ENCODE measurements at places on chromosomes 6 and 20. TPM values are rescaled to one million over a fixed set of nuclear protein-coding genes. Genes with fewer than 3 reads are reported as not detected.

DNA sequence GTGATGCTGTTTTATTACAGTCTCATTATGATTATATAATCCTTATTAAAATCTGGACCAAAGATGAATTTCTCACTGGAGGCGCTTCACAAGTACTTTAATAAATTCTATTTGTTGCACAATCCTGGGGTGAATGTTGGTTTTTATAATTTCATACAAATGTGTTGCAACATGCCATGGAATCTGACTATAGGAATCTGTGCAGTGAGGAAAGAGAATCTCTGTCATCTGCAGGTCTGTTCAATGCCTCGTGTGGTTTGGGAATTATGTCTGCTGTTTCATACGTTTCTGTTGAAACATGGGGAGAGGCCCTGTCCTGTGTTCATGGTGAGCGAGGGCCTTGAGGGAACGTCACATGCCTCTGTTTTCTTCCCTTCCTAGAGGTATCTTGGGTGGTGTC, 277.3 kb downstream of the CDH4 start:
- no peak for DNase-seq

DNA sequence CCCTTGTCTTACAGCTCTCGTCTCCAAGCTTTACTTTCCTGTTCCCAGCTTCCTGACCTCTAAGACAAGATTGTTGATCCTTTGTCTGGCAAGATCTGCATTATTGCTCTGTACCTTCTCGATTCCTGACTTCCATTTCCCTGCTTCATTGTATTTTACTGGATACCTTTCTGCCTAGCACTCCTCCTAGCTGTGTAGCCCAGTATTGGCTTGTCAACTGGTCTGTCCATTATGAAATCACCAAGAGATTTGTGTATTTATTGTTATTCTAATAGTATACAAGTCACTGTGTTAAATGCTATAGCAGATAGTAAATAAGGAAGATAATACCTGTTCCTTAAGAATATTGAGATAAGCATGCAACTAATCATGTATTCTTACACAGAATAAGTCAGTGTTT, 305.4 kb downstream of the CDKAL1 start:
- no peak for DNase-seq

GRCh38 chr6:74356391-74356790, 660.4 kb downstream of the CD109 start:
- no peak for DNase-seq

DNA sequence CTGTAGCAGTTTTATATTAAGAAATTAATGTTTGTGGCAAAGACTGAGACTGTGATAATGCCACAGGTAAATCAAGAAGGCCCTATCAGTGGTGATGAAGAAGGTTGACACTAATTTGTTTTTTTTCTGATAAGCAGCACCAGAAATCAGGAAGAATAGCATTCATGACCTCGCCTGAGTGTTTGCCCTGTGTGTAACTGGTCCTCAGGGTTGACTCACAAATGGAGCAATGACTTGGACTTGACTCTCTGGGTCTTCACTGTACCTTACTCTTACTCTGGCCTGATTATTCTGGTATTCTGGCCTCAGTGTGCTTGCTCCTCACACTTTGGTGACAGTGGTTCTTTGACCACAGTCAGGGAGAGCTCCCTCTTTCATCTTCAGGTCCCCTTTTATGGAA, 243.9 kb downstream of the HAO1 start:
- no peak for DNase-seq

- no peak for DNase-seq
Observed at GRCh38 chr20:48057739-48058138, 272.5 kb upstream of the SULF2 start.

The RNF114 gene
- total RNA-seq, result 81.9 TPM

DNA sequence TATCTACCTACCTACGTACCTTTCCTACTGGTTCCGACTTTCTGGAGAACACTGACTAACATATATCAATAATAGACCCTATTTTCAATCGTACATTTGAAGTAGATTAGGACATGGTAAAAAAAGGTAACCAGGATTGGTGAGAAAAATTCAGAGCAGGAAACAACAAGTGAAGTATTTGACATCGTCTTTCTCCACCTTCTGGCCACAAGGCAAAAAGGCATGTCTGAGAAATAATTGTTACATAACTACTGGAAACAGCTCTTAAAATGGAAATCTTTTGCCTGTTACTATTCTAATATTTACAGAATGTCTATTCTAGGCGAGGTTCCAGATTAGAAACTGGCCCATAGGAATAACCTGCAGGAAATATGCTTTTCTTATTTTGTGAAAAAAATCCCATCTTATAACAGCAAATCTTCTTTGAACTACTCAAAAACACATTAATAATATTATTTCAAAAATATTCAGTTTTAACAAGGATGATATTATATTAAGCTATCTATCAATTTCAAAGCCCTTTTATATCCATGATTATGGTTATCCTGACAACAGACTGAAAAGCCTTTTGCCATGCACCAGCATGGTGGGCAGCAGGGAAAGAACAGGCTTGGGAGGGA, 80.8 kb downstream of the RCAN2 start:
- DNase-seq, result no peak

GRCh38 chr6:148332088-148332487, 10.6 kb upstream of the SASH1 start:
- no peak for DNase-seq

DNA sequence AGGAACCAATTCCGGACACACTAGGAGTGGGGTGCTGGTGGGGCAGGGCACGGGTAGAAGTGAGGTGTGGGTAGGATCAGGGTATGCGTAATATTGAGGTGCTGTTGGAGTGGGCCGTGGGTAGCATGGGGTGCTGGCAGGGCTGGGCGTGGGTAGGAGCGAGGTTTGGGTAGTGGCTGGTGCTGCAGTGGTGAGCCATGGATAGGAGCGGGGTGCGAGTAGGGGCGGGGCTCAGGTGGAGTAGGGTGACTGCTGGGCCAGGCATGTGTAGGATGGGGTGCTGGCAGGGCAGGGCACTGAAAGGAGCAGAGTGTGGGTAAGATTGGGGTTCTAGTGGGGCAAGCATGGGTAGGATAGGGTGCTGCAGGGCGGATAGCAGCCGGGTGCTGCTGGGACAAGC, 114.2 kb upstream of the DUSP22 start:
- no peak for DNase-seq

DNA sequence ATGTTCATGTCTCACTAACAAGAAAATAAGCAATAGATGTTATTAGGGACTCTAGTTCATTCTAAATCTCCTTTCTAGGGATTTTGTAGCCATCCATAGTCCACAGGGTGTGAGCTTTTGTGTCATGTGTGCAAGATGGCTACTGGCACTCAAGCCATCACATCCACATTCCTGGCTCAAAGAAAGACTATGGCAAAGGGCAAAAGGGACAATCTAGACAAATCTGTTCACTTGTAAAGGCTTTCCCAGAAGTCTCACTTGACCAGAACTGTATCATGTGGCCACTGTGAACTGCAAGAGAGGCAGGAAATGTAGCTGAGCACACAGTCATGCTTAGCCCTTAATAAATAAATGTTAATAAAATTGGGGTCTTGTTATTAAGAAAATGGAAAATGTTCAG, 212.6 kb upstream of the EXOC2 start:
- no peak for DNase-seq

The MEP1A gene
- total RNA-seq, result not detected

- DNase-seq, result no peak
Observed at GRCh38 chr6:157563611-157564284, 182.8 kb downstream of the ZDHHC14 start.

The MROH8 gene
- 0.61 TPM for total RNA-seq

The SRSF12 gene
- 0.11 TPM for total RNA-seq

DNA sequence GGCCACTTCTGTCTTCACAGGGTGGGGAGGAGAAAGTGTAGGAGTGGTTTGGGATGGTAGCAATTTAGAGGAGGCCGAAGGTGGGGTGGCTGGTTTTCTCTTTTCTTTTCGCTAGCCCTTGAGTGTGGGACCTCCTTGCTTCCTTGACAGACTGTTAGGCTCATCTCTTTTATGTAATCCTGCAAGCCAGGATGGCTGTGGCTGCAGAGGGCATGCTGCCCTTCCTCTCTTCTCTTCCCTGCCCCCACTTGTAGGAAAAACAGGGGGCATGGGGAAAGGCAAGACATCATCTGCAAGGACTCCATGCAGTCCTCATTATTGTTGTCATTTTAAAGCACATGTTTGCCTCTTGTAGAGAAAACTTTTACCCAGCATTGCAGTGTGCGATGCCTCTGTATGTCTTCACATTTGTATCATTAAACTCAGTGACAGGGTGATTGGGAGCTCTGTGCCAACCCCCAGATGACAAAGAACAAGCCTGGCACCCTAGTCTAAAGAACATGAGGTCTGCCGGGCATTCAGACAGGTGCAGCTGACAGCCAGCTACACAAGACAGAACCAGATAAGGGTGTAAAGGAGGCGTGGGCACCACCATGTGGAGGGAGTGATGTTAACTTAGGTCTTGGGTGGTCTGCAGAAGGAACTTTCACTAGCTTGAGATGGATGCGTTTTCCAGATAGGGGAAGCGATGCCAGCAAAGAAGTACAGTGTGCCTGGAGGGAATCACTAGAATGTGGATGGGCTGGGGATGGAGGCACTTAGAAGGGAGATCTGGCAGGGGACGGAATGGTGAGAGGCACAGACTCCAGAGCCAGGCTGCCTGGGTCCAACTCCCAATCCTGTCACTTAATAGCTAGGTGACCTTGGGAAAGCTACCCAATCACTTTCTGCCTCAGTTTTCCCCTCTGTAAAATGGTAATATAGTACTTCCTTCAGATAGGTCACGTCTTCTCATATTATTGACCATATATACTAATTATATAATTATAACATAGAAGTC, 207.6 kb downstream of the TBC1D7 start:
- no peak for DNase-seq

- DNase-seq, result no peak
Observed at GRCh38 chr20:9573335-9574151, 59.2 kb downstream of the LAMP5 start.

DNA sequence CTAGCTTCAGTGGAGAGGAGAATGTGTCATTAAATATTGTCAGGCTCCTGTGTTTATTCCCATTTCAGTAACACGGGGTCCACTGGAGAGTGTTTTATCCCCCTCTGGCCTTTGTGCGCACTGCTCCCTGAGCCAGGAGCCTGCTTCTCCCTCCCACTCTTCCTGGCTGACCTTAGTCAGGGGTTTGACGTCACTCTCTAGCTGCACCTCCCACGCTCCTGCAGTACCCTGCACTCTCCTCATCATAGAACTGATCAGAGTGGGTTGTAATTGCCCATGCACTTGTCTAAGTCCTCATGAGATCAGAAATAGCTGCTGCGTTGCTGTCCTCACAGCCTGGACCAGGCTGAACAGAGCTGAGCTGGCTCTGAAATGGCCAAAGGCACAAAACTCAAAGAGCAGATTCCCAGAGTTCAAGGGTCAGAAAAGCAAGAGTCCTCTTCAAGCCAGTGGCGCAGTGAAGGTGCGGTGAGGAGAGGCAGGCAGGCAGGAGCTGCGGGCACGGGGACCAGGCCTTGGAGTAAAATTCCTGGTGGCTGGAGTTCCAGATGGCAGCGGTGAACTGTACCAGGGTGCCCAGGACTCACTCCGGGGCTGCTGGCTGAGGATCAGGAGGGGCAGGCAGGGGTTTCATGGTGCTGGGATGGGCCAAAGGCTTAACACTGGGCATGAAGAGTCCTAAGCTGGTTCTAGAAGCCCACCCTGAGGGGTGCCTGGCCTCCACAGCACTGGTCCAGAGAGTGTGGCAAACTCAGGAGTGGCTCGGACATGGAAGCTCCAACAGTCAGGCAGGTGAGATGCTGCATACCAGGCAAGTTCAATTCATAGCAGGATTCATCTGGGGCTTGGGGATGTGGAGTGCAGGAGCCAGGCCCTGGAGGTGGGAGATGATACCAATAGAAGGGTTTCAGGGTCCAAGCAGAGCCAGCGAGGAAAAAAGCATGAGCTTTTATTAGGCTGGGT, 170.9 kb downstream of the SCP2D1 start:
- no peak for DNase-seq

The CUL7 gene
- 13.3 TPM for total RNA-seq

DNA sequence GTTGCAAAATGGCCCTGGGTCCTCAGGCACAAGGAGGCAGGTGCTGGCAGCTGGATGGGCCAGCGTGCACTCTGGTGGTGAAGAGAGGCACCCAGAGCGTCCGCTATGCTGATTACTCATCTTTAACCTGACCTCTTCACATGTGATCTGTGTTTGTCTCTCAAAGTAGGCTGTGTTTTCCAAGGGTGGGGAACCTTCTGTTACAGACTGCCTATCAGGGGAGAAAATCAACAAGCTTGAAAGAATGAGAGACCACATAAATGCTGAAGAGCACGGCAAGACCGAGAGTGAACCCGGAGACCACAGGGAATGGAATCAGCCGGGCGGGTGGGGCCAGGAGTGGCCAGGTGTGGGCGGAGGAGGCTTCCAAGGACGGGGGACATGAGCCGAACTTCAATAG, 16.2 kb downstream of the BNIP5 start:
- DNase-seq, result no peak

DNA sequence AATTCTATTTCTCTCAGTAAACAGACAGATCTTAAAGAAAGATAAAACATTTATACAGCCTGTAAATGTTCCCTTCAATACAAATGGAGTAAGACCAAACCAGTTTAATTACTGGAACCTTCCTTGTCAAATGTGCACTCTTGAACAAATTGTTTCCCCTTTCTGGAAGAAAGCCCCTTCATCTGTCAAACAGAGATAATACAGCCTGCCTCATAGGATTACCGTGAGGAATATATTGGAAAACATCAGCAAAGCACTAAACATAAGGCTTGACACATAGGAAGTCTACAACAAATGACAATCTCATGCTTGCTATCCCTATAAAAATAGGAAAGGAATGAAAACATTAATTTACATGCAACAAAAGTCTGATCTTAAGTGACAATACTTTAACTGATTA, 173.8 kb downstream of the PTPRK start:
- DNase-seq, result no peak

The C6orf52 gene
- 5.3 TPM for total RNA-seq

DNA sequence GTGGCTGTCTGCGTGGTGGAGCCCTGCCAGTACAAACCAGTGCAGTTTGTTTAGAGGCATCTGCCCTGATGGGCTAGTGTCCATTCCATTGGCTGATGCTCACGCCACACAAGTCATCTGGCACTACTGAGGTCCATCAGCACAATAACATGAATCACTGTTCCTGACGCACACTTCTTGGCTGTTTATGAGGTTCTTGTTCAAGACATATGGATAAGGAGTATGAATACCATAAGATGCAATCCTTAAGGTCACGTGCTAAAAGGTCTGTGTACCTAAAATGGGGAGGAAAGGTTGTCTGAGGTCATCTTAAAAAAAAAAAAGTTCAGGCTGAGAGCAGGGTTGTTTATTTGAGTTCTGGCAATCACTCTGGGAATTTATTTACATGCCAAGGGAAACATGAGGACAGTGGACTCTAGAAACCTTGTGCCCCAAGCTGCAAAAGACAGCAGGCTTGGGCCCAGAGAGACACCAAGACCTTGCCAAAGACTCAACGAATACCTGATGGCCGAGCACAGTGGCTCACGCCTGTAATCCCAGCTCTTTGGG, 54.1 kb upstream of the SHLD1 start:
- DNase-seq, result no peak

The LY6G6C gene
- total RNA-seq, result not detected

DNA sequence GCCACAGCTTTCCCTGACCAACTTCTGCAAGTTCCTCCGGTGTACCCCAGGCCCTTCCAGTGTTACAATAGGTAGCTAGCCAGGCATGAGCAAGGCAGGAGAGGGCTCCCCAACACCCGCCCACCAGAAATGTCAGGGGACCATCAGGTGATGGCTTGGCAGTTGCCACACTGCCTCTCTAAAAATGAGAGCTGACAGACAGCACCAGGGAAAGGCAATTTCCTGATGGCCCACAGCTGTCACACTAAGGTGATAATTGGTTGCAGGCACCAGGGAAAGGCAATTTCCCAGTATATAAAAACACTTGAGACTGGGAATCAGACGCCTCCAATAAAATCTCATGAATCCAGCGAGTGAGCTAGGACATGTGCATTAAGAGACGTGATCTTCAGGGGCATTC, 49.9 kb downstream of the PXDC1 start:
- DNase-seq, result no peak

- no peak for DNase-seq
Observed at GRCh38 chr20:13671512-13671911, 32.8 kb upstream of the TASP1 start.

Measured in activated T-cell treated with anti-CD3 and anti-CD28 coated beads, Interleukin-2, amount 50 U/mL, for 4 hours (primary cell).